ENCODE measurements at places on chromosomes 11 and 22.

DNA sequence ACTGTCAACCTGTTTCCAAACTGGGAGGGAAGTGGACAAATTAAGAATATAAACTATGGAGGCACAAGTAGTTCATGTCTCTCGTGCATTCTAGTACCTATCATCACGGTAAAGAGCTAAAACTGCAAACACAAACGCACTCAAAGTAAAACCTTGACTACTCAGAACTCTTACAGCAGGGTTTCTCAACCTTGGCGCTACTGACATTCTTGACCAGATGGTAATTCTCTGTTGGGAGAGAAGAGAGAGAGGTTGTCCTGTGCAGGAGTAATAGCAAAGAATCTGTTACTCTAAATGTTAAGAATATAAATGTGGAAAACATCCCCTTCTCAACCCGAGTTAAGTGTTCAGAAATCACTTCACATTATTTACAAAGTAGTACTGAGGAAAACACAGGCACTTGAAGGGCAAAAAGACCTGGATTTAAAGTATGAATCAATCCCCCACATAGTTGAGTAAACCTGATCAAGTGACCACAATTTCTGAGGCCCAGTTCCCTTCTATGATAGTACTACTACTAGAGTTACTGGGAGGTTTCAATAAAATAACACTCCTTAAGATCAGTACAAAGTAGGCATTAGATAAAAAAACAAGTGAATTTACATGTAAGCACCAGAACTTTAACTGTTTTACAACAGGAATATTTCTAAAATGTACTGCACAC, 73.1 kb upstream of the ARHGAP32 start:
- no peak for DNase-seq

GRCh38 chr11:10763766-10764165, 12.7 kb downstream of the CTR9 start:
- no peak for DNase-seq

- no peak for DNase-seq
Observed at GRCh38 chr22:30555282-30556210, 9.0 kb upstream of the SEC14L6 start.

- DNase-seq: no peak
Observed at GRCh38 chr11:11806074-11806473, 35.7 kb upstream of the USP47 start.

DNA sequence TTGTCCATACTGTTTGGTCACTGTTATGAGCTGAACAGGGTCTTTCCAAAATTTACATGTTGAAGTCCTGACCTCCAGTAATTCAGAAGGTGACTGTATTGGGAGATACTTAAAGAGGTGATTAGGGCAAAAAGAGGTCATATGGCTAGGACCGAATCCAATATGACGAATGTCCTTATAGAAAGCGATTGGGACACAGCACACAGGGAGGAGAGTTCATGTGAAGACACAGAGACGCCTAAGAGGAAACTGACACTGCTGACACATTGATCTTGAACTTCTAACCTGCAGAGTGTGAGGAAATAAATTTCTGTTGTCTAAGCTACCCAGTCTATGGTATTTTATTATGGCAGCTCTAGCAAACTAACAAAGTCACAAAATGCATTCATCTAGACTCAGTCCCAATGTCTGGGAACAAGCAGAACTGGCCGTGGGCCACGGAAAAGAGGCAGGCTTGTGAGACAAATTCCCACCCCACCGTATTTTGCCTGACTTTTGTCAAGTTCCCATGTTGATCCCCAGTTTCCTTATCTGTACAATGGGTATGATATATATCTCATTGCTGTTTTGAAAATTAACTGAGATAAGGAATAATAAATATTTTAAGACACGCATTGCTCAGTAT, 295.0 kb downstream of the NTM start:
- DNase-seq: no peak

DNA sequence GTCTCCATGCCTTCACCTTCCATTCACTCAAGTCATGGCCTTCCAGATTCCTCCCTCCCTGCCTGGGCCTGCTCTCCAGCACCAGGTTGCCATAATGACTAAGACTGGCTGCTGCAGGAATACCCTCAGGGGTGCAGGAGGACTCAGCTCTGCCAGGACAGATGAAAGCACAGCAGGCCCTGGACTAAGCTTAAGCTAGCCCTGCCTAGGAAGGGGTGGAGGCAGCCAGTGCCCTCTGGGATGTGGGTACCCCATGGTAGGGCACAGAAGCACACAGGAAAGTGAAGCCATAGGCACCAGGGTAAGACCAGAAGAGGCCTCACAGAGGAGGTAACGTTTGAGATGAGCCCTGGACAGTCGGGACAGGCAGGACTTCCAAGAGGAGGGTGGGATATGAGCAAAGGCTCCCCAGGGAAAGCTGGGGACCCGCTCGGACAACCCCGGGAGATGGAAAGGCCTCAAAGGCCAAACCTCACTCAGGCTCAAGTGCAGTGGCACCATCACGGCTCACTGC, 3.0 kb upstream of the RIN1 start:
- DNase-seq: no peak

DNA sequence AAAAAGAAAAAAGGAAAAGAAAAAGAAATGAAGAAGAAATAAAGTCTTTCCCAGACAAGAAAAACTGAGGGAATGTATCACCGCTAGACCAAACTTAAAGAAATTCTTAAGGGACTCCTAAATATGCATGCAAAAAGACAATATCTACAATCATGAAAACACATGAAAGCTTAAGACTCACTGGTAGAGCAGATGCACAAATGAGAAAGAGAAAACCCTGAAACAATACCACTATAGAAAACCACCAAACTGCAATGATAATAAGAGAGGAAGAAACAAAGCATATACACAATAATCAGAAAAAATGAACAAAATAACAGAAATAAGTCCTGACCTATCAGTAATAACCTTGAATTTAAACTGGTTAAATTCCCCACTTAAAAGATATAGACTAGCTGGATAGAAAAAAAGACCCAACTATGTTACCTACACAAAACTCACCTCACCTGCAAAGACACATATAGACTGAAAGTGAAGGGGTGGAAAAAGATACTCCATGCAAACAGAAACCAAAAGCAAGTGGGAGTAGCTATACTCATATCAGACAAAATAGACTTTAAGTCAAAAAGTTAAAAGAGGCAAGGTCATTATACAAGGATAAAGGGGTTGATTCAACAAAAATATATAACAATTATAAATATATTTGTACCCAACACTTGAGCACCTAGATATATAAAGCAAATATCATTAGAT, 61.3 kb upstream of the NARS2 start:
- DNase-seq: no peak

DNA sequence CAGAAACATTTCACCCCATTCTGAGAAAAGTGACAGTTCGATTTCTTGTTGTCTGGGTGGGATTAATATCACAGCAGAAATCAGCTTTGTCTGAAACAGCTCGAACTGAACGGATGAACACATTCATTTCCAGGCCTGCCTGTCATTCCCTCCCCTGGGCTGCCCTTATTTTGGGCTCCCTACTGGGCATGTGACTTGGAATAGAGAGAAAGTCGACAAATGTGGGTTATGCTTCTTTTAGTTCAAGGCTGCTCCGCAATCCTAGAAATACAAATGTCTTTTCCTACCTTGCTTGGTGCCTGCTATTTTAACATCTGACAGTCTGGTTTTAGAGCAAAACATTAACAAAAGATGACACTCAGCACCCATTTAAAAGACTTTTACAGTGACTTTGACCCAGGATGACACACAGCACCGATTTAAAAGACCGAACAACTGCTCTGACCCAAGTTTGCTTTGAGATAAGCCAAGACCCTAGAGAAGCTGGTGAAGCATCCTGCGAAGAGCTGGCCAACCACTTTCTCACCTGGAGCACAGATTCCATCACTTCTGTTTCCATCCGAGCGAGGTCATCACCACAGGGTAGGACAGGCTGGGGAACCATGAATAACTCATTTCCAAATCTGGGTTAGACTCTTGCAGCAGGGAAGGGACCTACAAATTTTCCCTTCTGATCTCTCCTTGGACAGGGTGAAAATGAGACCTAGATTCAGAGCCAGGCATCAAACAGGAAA, 13.1 kb downstream of the CLMP start:
- no peak for DNase-seq

DNA sequence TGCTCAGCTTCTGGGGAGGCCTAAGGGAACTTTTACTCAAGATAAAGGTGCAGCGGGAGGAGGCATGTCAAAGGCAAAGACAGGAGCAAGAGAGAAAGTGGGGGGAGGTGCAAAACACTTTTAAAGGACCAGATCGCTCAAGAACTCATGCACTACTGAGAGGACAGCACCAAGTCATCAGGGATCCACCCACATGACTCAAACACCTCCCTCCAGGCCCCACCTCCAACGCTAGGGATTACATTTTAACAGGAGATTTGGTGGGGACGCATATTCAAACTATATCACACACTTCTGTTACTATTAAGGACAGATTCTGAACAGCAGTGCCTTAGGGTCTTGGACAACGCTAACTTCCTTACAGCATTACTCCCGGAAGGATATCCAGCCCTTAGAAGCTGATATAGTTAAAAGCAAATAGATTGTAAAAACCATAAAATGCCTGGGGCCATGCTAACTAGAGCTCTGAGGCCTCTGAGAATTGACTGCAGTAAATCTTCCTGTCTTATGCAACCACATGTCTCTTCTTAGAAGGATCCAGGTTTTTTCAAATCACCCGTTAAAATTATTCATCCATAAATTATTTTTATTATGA, 16.7 kb upstream of the ZC3H12C start:
- no peak for DNase-seq

- DNase-seq: peak; percentile 21
Observed at GRCh38 chr22:45553351-45554039, 50.8 kb downstream of the FBLN1 start.

- no peak for DNase-seq
Observed at GRCh38 chr11:67306769-67307544, 3.6 kb downstream of the SSH3 start.

DNA sequence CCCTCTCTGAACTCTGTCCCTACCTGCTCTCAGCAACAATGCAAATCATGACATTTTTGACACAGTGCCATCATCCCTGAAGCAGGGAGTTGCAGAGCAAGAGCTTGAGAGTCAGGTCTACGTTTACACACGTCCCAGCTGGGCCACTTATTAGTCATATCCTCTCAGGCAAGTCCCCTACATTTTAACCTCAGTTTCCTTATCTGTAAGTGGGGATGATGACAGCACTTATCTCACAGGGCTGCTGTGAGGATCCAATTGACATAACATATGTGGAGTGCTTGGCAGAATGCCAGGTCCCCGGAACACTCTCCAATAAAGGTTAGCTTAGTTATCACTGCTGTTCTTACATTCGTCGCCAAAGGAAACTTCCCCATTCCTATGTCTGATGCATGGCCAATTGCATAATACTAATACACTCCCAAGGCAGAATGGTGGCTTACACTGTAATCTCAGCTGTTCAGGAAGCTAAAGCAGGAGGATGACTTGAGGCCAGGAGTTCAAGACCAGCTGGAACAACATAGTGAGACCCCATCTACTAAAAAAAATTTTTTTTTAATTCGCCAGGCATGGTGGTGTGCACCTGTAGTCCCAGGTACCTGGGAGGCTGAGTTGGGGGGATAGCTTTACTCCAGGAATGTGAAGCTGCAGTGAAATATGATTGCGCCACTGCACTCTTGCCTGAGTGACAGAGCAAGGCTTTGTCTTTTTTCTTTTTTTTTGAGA, 16.6 kb downstream of the ASCC2 start:
- no peak for DNase-seq

DNA sequence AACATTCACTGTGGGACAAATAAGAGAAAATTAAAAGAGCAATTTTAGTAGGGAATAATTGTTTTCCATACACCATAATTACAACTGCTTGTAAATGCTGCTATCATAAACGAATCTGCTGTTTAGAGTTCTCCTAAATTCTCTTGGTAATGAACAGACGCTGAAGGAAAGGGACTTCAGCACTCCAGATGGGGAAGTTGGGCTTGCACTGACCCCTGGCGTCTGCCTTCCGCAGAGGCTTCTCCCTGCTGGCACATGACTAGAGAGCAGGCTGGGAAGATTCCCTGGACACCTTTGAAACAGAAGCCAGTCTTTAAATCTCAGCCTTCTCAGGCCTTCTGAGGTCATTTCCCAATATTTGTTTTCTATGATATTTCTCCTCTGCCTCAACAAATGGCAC, 84.1 kb downstream of the NXPE2 start:
- no peak for DNase-seq

DNA sequence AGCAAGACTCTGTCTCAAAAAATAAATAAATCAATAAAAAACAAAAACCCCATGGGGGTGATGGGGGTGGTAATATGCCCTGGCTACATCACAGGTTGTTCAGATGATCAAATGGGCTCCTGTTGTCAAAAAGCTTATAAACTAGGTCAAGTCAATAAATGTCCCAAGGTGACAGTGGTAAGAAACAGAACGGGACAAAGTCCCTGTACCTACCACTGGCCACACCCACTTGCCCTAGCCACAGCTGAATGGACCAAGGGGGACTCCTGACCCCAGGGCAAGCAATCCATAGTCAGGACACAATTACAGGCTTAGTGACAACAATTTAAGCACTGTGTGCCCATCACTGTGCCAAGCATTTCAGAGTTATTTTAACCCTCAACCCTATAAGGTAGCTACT, 6.0 kb downstream of the NAGA start:
- no peak for DNase-seq

GRCh38 chr11:114197799-114198500, 98.2 kb upstream of the NNMT start:
- DNase-seq: no peak

DNA sequence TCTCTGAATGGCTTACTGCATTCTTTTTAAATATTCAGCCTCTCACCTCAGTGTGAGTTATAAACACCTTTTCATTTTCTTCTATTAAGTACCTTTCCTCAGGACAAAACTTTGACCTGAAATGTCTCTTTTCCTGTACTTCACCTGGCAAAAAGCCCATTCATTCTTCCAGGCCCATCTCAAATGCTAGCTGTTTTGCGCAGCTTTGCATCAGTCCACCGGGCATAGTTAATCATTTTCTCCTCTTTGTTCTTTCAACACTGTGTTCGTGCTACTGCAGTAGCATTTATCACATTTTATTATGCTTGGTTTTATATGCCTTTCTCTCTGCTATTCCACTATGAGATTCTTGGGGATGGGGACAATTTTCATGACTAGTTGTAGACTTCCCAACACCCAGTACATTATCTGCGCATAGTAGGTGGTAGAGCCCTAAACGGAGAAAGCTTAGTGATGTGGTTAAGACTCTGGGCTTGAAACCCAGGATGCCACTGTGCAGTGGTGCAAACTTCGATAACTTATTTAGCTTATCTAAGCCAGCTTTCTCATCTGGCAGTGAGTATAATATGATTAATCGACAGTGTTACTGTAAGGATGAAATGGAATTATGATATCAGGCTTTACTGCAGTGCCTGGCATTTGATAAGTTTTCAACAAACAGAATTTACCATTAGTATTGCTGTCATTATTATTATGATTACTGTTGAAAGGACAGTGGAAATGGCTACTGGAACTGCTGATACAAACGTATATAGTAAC, 695.7 kb downstream of the NELL1 start:
- DNase-seq: no peak

- DNase-seq: no peak
Observed at GRCh38 chr22:48500471-48501230, 1327.0 kb downstream of the BRD1 start.

Data from CD4-positive, alpha-beta T cell treated with Interleukin-15 for 4 hours (primary cell).